ENCODE measurements at places on chromosomes 13 and 19.

GRCh38 chr13:31236211-31236786 is 36.5 kb downstream of the B3GLCT start:
- peak; percentile 54 for DNase-seq

GRCh38 chr19:33464010-33464732 is 57.4 kb downstream of the PEPD start:
- DNase-seq: no peak

DNA sequence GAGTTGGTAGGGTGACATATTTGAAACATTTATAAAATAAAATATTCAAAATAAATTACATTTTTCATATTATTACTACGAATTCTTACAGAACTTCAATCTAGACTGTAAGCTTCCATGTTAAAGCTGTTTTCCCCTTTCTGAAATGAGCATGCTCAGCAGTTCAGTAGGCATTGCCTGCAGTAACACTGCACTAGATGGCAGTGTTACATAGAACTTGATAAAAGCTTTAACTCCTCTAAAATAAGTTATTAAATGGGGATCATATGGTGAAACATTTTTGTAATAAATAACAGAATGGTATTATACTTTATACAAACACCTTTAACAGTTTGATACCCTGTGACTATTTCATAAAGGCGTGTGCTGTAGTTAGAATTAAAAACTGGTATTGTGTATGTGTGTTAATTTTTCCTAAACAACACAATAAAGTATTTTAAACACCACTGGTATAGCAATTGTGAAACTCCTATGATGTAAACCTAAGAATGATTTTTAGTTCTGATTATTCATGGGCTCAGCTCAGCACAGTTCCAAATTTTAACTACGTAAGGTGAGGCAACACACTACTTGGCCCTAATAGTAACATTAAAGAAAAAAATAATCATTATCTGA is 11.6 kb upstream of the GPR18 start:
- peak; percentile 76 for DNase-seq

DNA sequence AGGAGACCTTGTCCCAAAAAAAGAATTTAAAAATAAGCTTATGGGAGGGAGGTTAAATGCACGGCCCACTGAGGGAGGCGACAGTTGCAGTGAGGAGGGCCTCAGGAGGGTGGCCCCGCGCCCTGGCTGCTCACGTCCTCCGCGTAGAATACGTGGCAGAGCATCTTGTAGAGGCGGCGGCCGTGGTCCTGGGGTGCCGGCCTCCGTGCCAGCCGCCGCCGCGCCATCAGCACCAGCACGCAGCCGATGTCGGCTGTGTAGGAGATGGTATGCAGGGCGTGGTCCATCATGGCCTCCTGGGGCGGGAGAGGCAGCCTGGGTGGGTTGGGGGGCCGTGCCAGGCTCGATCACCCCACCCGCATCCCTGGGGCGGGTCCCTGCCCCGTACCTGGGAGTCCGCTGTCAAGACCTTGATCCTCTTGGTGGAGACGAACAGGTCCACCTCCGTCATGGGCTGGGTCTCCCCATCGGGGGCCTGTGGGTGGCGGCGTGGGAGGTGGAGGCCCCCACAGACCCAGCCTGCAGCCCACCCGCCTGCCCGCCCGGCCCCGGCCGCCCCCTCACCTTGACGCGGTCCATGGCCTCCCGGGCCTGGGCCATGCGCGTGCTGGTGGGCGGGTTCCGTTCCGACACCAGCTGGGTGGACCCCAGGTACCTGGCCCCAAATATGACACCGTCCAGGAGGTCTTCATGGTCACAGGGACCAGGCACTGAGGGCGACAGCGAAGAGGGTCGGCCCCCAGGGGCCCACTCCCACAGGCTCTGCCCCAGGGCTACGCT is 7.7 kb downstream of the APBA3 start:
- DNase-seq: no peak

DNA sequence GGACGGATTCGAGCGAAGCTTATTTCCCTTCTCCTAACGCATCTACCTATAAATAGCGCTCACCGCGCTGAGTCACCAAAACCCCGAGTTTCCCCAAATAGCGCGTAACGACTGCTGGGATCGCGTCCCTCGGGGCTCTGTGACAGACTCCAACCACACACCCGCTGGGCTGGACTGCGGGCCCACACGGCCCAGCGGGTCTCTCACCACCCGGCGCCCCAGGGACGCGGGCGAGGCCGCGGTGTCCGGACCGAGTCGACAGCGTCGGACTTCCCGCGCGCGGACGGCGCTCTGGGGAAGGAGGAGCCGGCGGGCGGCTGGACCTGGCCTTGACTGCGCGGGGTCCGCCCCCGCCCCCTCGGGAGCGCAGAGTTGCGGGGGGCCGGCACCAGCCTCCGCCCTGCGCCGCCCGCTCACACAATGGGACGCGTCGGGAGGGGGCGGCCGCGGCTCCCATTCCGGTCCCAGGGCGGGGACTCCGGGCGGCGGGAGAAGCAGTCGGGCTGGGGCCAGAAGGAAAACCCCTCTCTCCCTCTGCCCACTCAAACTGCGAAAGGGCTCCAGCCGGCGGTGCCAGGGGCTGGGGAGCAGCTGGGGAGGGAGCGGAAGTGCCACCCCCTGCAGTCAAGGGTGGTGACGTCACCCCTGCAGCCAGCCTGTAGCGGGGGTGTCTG is 108.8 kb downstream of the KCNRG start:
- DNase-seq: peak; percentile 97

DNA sequence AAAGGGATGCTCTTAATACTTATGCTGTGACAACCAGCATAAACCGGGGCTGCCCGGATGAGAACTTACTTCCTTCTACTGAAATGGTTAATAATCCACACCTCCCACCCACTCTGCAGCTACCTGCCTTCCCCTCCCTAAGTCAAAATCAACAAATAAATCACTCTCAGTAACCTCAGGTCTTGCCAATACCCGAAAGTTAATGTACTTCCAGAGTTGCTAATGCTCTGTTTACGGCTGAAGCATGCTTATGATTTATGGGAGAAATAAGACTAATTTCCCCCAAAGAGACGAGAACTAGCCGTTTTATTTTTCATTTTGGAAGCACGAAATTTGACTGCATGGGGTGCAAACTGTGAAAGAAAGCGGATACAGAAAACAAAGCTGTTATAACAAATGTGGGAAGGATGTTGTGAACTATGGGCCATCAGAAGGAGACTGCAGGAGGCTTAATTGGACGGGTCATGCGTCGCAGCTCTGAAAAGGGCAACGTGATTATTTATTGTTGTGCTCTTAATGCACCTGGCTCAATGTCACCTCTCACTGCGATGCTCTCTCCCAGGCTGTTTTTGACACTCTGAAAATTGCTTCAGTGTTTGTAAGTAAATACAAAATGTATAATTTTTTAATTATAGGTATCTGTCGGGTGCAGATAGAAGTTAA is 114.0 kb upstream of the SLC7A1 start:
- no peak for DNase-seq

All from astrocyte of the spinal cord (primary cell).